ENCODE measurements at places on chromosomes 5 and 9. TPM values are rescaled to one million over a fixed set of nuclear protein-coding genes. Genes with fewer than 3 reads are reported as not detected.

Gene EEIG1
- 29.8 TPM for total RNA-seq

Gene DMRT3
- total RNA-seq: not detected

Gene FAM219A
- 36.8 TPM for total RNA-seq

Gene CCDC192
- total RNA-seq: 2.0 TPM

Gene SHISAL2B
- total RNA-seq: 0.68 TPM
